WERI-Rb-1 (cell line): ENCODE measurements at places on chromosomes 4 and X.
A peak's percentile ranks its signal among the peaks of the same experiment; 100 is the strongest.

DNA sequence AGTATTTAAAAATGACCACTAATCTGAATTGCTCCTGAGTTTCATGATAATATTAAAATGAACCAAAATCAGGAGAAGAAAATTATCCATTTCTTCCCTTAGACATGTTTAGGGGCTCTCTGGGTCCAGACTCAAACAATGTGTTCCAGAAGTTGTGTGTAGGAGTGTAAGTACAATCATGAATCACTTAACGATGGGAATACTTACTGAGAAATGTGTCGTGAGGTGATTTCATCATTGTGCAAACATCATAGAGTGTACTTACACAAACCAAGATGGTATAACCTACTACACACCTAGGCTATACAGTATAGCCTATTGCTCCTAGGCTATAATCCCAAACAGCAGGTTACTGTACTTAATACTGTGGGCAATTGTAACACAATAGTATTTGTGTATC, 74.8 kb downstream of the STPG2 start:
- no peak for DNase-seq

DNA sequence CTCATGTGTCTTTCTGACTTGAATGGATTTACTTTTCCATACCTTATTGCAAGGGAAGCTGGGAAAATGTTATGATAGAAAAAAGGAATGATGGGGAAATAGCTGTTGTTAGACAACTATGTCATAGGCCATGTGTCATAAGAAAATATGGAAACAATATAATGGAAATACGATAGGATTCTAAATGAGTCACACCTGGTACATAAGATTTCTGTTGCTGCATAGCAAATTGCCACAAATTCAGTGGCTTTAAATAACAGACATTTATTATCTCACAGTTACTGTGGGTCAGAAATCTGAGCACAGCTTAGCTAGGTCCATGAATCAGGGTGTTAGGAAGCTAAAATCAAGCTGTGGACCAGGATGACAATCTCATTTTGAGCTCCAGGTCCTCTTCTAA, 44.6 kb upstream of the ANKRD50 start:
- no peak for DNase-seq

DNA sequence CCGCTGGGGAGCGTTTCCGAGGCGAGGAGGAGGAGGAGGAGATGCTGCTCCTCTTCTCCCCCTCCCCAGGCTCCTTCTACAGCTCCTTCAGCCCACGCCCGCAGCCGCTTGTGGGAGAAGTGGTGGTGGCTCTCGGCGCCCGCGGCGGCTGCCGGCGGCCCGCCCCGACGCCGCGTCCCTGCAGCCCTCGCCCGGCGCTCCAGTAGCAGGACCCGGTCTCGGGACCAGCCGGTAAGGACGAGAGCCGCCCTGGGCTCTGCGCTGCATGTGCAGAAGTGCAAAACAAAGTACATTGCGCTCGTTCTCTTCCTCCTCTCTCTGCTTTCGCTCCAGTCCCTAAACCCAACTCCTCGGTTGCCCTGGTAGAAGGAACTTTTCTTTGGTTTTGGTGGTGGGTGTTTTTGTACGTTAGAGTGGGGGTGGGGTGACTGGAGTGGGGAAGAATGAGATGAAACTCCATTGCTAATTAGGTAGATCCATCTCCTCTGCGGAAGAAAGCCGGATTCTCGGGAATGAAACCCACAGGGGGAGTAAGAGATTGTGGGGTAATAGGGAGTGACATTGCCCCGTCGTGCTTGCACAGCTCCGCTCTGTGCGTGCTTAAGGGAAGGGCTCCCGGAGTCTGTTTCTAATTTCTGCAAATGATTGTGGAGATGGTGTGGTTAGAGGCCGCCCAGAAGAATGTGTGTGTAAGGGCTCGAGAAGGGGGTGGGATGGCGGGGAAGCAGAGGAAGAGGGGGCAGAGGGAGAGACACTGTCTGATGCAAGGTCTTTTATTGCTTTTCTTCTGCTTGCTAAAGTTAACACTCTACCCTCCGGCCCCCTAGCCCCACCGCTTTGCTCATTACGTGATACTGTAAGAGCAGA, 677 bp downstream of the PTPN13 start:
- DNase-seq = peak; percentile 63

DNA sequence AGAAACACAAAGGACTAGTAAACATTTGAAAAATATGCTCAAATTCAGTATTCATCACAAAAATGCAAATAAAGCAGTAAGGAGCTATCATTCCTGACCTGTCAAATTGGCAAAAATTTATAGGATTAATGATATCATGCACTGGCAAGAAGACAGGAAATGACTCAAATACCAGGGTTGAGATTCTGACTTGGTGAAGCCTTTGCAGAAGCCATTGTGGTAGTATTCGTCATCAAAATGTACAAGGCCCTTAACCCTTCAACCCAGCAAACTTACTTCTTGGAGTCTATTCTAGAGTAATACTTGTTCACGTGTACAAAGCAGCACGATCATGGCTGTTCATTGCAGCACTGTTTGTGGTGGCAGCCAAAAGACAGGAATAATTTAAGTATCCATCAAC, 132.4 kb downstream of the ENOX2 start:
- no peak for DNase-seq

DNA sequence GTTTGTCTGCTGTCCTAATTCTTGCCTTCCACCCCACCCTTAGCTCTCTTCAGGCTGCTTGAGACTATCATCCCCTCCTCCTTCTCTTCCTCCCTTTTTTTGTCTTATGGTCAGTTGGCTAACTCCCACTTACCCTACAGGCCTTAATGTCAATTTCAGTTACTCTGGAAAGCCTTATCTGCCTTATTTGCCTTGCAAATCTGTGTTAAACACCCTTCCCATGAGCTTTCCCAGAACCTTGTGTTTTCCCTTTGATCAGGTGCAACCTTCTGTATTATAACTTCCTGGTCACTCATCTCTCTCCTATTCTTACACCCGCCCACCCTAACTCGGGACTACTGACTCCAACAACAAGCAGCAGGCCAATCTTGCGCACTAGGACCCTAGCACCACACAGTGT, 74.8 kb downstream of the COX18 start:
- no peak for DNase-seq

- no peak for DNase-seq
Observed at GRCh38 chrX:50622751-50623150, 152.1 kb upstream of the DGKK start.

DNA sequence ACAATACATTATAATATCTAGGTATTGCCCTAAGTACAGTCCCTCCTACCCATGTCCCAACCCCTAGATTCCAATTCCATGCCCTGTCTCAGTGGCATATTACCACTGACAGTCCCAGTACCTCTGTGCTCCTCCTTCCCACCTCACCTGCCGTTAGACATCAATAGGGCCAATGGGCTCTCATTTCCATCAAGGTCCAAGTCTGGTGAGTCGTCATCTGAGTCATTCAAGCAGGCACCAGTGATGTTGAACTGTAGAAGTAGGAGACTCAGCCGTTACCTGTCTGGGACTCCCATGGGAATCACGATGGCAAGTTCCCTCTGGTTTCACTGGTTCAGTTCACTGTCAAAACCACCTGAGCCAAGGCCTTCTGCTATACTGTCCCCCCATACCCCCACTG, 51.7 kb downstream of the PHF8 start:
- DNase-seq = no peak

DNA sequence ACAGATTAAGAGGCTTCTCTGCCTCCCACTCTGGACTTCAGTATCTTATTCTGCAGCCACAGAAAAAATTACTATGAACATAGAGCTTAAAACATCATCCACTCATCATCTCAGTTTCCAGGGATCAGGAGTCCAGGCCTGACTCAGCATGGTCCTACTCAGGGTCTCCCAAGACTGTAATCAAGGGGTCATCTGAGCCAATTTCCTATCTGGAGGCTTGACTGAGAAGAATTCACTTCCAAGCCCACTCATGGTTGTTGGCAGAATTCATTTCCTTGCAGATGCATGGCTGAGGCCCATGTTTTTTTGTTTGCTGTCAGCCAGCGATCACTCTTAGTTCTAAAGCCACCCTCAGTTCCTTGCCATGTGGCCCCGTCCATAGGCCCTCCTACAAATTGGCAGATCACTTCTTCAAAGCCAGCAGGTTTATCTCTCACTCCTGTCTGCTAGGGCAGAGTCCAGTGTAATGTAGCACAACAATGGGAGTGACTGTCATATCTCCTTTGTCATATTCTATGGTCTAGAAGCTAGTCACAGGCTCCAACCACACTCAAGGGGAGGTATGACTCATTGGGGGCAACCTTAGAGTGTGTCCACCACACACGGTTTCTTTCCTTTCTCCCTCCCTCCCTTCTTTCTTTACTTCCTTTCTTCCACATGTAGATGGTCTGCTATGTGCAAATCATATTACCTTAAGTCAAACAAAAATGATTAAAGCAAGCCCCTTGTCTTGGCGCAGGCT, 251.6 kb downstream of the QDPR start:
- DNase-seq = no peak

DNA sequence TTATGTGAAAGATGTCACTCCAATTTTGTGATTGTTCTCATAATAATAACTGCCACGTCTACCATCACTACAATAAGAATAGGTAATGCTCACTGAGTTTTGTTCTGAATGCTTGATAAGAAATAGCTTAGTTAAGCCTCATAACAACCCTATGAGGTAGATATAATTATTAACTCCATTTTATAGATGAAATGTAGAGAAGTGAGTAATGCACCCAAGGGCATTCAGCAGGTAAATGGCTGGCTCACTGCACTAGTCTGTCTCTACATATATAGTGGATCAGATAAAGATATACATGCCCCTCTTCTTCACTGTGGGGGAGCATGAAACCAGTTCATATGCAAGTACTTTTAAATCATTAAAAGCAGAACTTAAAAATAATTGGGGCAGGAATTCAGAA, 65.8 kb upstream of the SLC4A4 start:
- DNase-seq = no peak

- DNase-seq = no peak
Observed at GRCh38 chr4:86001591-86001990, 358.3 kb downstream of the MAPK10 start.

GRCh38 chr4:30172416-30172815, 547.8 kb upstream of the PCDH7 start:
- no peak for DNase-seq

DNA sequence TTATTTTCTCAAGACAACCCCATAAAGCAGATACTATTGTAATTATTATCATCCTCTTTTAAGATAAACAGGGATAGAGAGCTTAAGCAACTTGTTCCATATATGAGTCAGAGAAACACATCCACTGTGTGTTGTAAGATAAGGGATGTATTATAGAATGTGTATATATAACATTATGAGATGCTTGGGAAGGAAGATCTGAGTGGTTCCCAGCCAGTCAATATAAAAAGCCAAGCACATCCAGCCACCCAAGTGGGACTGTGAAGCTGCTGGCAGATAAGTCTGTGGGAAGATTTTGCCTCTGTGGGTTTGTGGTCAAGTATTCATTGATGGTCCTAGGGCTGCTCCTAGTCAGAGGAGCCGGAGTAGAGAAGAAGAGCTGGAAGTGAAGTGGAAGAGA, 16.5 kb upstream of the BMPR1B start:
- DNase-seq = no peak

GRCh38 chr4:156870861-156871260, 100.7 kb downstream of the PDGFC start:
- DNase-seq = no peak

DNA sequence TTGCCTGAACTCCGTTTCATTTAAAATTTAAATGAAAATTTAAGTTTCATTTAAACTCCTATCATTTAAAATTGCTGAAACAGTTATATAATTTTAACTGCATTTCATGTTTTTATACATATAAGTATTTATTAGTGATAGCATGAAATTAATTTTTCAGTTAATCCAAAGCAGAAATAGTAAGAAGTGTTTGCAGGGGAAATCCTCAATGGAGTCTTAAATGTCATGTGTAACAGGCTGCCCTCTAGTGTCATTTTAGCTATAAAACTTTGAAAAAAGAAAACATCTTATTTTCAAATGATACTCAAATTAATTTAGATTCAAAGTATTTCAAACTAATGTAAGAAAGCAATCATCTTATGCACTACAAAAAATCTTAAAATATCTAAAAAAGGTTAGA, 27.2 kb downstream of the TAPT1 start:
- DNase-seq = no peak

DNA sequence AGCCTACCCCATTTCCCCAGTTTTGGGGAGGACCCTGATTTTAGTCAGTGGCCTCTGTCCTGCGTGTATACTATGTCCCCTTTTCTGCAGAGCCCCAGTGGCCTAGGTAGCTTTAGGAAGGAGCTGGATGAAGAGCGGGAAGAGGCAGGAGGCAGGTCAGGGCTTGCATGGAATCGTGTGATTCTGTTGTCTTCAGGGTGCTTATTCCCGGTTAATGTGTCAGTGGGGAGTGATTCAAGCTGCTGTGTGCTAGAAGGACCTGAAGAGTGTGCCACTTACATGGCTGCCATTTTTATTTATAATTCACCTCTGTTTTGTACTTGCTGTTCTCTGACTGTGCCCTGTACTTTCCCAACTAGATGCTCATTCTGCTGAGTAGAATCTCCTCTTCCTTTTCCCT, 127.3 kb upstream of the AMOT start:
- no peak for DNase-seq

DNA sequence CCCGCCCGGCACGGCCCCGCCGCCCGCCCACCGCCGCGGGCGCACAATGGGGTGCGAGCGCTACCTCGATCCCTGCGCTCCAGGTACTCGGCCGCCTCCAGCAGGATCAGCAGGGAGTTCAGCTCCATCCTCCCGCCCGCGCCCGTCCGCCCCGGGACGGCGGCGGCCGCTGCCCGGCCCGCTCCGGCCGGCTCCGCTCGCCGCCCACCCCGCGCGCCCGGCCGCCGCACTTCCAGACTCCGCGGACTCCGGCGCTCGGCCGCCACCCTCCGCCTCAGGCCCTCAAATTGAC, at the start of gene MXD4:
Gene MXD4, minus strand, starts transcription at position 257 of the 292 bp plus-strand sequence. Its CDS starts 129 bp downstream, at position 128.
- DNase-seq = no peak

DNA sequence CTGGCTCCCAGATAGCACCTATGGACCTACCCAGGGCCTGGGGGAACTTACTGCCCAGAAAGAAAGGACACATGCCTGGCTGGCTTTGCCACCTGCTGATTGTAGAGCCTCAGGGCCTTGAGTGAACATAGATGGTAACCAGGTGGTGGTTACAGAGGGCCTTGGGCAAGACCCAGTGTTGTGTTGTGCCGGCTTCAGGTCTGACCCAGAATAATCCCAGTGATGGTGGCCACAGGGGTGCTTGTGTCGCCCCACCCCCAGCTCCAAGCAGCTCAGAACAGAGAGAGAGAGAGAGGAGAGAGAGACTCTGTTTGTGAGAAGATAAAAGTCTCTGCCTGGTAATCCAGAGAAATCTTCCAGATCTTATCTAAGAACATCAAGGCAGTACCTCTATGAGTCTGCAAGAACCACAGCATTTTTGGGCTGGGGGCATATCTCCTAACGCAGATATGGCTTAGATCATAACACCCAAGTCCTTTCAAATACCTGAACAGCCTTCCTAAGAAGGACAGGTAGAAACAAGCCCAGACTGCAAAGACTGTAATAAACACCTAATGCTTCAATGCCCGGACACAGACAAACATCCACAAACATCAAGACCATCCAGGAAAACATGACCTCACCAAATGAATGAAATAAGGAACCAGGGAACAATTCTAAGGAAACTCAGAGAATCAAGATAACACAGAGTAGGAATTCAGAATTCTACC, 16.3 kb upstream of the RP2 start:
- DNase-seq = no peak

- no peak for DNase-seq
Observed at GRCh38 chr4:13722649-13723048, 95.1 kb upstream of the BOD1L1 start.
